ENCODE measurements at places on chromosomes 7 and 10. TPM values are rescaled to one million over a fixed set of nuclear protein-coding genes. Genes with fewer than 3 reads are reported as not detected.

The IFIT1B gene
- not detected for total RNA-seq

The FAM25C gene
- not detected for total RNA-seq

- DNase-seq, result no peak
These were observed 23.3 kb downstream of the CLIP2 start for GRCh38 chr7:74312418-74313028.

DNA sequence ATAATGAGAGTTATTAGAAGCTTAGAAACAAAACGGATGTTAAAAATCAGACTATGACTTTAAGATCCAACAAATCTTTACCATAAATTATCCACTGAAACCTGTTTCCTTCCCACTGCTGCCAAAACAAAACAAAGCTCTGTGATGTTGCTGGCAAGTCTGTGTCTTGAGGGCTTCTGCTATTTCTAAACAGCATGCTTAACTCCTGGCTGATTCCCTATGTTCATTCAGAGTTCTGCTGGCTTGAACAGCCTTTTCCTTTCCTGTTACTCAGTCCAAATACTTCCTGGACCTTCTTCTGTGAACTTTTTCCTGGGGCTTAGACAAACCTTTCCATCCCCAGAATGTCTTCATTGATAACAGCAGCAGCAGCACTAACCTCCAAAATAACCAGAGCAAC, 448.1 kb downstream of the SORCS1 start:
- DNase-seq, result no peak

The HOXA6 gene
- total RNA-seq, result 10.2 TPM

Measured in OCI-LY7 (cell line).